ENCODE measurements at places on chromosomes 1 and 21.

GRCh38 chr1:88935522-88936222 lies 44.3 kb upstream of the GTF2B start:
- no peak for DNase-seq

DNA sequence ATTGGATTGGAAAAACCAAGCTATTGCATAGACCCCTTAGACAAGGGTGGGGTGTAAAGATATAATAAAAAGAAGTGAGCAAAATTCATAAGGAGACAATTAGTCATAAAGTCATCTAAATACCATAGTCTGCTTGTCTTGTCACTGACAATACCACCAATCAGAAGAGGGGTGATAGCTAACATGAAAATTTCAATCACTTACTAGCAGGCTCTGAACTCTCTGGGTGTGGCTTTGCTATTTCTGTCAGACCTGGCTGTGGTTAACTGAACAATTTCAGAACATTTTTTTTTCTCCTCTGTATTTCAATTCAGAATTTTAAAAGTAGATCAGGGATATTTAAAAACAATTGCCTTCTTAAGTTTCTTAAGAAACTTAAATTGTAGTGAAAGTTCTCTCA lies 158.5 kb upstream of the PRMT6 start:
- no peak for DNase-seq

- no peak for DNase-seq
Measured at GRCh38 chr1:243503155-243503554, 247.3 kb downstream of the SDCCAG8 start.

- DNase-seq, result no peak
Measured at GRCh38 chr1:107323784-107324183, 182.9 kb downstream of the NTNG1 start.

DNA sequence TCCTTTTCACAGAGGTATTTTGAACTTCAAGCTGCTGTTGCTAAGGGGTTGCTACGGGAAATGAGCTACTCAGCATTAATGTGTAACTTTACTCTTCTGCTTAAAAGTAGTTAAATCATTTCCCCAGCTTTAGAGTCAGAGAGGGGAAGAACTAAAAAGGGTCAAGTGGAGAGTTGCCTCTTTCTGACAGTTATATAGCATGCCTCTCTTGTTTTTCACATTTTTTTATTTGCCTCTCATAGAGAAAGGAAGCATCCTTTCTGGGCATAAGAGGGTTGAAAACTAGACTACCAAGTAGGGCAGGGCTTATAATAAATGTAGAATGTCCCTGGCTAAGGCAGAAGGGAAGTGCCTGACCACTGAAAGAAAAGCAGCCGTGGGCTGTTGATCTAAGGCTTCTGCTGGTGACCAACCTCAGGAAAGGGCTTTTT lies 10.1 kb upstream of the ELAVL4 start:
- no peak for DNase-seq

DNA sequence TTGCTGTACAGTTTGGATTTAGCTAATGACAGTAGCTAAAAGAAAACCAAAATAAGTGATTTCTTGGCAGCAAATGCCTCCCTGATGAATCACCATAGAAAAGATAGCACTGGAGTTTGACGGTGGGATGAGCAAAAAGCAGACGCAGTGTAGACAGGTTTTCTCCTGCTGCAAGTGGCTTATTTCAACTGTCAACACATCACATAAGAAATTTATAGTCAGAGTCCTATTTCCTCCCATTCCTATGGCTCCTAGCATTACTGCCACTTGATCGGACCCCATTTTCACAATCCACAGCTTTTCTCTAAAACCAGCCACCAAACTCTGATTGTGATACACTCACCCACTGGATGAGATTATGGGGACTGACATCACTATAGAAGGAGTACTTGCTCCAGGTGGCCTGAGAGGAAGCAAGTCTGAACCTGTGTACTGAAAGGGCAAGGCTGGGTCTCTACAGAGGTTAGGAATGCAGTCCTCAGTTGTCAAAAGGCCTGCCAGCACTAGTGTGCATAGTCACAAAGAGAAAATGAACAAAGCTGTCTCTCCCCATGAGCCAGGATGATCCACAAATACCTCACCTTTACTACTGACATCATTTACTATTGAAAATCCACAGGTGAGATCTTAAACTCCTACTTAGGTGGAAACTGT lies 359.8 kb downstream of the LTN1 start:
- DNase-seq, result no peak
